ENCODE measurements at places on chromosomes 11 and 22. TPM values are rescaled to one million over a fixed set of nuclear protein-coding genes. Genes with fewer than 3 reads are reported as not detected.

DNA sequence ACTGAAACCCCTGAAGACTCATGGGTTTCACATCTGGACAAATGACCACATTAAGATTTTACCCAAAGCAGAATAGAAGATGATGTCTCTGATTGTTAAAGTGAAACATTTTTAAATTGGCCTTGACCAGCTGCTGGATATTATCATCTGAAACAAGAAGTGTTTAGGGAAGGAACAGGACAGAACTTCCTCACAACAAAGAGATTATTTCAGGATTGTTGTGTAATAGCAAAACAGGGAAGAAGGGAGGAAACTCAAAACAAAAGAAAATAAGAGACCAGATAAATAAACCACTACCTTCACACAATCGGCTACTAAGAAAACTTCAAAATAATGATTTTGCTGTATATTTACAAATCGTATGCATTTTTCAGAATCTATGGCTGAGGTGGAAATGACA is 319.2 kb upstream of the API5 start:
- no peak for DNase-seq

- no peak for DNase-seq
These were observed 8.9 kb upstream of the SYT8 start for GRCh38 chr11:1825785-1826451.

- no peak for DNase-seq
These were observed 90.0 kb upstream of the LINC01488 start for GRCh38 chr11:69391192-69392103.

The F2 gene
- not detected for total RNA-seq

The SEZ6L gene
- total RNA-seq: under 0.01 TPM

DNA sequence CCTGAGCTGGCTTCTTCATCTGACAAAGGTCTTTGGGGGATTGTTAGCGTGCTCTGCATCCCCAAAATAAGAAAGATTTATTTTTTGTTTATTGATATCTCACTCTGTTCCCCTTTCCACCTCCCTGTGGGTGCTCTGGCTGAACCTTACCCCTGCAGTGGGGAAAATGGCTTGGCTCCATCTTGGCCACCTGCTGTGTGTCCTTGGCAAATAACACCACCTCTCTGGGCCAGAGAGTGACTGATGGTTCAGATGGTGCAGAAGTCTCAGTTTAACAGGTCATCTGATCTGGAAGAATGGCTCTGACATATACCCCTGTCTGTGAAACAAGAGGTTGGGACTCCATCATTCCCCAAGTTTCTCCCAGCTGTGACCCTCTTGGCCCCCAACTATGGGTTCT is 157.6 kb downstream of the MYO18B start:
- no peak for DNase-seq

DNA sequence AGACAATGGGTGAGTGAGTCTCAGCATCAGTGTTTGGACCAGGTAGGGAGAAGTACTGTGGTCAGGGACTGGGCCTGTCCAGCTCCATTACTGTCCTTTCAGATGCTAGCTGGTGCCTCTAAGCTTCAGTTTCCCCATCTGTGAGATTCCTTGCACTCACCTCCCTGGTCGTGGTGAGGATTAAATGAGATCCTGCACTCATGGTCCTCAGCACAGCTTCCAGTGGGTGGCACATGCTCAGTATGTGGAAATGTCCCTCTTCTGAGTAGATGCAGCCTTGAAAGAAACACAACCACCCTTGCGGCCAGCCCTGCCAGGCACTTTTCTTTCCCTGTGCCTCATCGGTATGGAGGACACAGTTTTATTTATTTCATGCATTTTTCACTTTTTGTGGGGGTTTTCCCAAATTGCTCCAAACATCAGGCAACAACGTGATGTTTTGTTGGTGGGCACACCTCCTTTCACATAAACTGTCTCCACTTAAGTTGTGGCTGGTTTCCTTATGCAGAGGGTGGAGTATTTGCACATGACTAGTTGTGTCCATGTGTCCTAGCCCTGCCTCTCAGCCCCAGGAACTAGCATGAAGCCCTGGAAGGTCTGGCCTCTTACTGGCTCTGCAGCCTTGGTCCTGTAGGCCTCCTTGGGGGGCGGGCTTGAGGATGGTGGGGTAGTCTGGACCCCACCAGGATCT is 1.1 kb downstream of the LZTR1 start:
- DNase-seq: no peak

DNA sequence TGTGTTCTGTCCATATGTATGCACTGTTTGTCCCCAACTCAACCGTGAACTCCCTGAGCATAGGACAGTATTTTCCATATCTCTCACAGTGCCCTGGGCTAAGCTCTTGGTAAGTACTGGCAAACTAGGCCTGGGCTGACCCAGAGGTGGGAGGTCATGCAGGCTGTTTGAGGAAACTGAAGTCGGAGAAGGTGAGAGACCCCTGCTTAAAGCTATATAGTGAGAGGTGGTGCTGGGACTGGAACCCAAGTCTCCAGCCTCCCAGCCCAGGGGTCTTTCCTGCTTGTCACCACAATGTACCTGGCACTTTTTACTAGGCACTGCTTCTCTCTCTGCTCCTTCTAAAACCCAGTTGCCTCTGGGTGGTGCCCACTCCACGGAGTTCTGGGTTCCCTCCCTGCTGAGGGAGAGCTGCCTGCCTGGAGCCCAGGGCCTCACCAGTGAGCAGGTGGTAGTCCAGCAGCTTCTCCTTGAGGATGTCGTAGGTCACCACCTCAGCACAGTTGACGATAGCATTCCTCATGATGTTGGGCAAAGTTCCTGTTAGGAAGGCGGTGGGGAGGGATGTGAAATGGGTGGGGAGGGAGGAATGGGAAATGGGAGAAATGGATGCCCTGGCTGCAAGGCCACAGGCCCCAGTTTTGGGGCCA is 4.7 kb downstream of the UCP3 start:
- DNase-seq: no peak

DNA sequence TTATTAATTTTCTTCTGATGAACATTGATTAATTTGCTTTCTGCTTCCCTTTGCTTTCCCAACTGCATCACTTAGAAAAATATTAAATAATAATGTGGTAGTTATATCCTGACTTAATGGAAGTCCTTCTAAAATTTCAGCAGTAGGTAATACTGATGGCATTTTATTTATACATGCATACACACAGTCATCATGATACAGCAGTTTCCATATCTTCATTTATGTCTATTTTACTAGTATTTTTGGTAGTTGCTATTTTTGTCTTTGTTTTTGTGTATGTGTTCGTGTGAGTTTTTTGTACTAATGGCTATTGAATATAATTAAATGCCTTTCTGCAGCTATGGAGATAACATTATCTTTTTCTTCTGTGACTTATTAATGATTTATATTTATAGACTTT is 484.7 kb upstream of the CNTN5 start:
- DNase-seq: no peak

GRCh38 chr11:45501392-45502225 is 163.8 kb downstream of the CHST1 start:
- no peak for DNase-seq

DNA sequence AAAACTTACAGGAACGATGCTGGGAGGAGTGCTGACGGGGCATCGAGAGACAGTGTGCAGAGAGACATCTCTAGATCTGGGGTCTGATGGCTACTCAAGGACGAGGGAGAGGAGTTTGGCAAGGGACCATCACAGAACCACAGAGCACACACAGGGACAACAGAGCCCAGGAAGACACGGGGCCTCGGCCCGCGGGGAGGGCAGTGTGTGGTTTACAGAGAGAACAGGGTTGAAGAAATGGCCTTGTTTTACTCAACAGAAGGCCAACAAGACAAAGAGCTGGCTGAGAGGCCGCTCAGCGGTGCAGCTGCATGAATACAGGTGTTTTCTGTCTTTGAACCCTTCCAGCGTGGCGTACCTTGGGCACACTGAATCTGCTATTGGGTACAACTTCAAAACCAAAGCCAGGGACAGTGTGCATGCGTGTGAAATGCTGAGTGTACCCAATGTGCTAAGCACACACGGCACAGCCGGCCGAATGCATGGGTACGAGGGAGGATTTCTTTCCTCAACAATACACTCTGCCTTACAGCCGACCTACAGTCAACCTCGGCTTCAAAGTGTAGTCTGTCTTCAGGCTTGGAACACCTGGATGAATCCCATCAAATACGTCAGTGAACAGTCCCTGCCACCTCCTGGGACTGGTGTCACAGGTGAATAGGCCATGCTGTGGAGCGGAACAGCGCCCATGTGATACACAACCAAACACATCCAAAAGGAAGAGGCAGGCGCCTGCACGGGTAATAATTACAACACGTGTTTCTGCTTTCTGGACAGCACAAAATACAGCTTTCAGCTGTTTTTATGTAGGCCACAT is 20.7 kb upstream of the BID start:
- DNase-seq: no peak

The ARHGAP42 gene
- total RNA-seq: 10.1 TPM

DNA sequence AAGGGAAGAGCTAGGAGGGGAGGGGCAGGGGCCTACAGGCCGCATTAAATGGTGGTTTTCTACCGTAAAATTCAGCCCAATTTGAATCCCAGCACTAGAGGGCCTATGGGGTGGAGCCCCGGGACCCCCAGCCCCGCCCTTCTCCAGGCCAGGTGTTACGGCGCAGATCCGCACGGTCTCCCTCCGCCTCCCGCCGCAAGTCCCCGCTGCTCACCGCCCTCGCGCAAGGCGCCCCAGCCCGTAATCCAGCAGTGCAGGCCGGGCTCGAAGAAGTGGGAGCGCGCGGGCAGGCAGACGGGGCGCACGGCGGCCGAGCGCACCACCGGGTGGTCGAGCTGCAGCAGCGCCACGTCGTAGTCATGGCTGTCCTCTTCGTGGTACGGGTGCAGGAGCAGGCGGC is 17.3 kb downstream of the KCTD17 start:
- DNase-seq: no peak
